Stimulated activated CD8-positive, alpha-beta memory T cell treated with anti-CD3 and anti-CD28 coated beads, Interleukin-15, amount 100 ng/mL, for 4 hours (primary cell): ENCODE measurements at places on chromosomes 3 and 15.

- no peak for DNase-seq
These were observed 42.0 kb downstream of the IFT57 start for GRCh38 chr3:108180194-108180593.

GRCh38 chr3:45139372-45140140 is 6.6 kb downstream of the CDCP1 start:
- DNase-seq = no peak

DNA sequence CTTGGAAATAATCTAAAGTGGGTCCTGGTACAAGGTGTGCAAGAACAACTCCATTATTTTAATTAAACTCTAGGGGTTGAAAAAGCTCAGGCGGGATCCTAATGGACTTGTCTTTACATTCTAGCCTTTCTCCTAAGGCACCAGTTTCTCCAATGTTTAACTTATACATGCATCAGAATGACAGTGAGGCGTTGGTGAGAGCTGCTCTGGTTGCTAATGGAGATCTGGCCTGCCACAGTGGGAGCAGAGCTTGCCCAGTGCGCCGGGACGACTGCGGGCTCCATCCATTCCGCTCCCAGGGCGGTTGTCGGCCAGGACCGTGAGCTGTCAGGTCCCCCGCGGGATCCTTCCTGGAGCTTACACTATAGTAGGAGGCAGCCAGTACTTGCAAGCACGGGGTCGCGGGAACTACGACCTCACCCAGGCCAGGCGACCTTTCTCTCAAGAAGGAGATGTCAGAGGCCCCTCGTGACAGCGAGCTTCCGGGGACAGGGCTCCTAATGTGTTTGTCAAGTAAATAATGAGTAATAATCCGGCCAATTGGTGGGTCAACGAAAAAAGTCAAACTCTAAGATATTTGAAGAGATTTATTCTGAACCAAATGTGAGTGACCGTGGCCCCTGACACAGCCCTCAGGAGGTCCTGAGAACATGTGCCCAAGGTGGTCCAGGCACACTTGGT is 991 bp upstream of the HIGD1A start:
- no peak for DNase-seq

GRCh38 chr3:127787571-127788365 is 34.5 kb downstream of the MGLL start:
- no peak for DNase-seq

DNA sequence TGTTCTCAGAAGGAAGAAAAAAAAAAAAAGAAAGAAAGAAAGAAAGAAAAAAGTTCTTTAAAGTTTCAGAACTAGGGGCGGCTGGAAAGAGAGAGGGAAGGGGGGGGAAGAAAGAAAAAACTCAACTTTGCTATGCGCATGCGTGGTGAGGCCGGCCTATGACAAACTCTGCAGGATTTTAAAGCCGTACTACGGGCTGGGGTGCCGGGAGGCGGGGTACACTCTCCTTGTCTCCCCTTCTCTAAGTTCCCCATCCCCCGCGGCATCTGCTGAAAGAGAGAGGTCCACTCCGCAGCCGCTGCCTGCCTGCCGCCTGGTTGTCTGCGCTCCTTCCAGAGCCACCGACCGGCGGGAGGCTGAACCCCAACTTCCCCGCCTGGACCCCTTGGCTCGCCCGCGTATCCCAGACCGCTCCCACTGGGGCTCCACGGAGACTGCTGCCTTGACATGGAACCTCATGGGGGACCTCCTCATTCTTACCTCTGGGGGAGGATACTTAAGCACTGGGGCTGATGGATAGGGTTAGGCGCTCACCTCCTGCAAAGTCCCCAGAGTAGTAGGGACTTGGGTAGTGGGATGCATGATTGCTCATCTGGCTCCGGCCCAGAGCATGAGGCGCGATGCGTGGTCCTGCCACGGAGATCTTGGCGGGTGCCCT is 1.4 kb upstream of the WNT5A start:
- DNase-seq = no peak

DNA sequence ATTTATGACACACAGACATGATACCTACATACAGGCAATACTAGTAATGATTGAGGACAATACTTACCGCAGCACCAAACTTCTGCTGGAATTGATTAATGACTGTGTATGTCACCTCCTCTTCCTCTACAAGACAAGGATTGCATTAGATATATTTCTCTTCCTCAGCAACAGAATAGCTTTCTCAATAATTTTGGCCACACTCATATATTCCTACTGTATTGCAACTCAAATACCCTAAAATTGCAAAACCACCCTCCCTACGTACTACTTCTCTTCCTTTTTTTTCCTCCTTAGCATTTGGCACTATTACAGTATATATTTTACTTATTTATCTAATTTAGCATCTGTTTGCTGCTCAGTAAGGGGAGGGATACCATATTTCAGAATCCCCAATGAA is 14.8 kb downstream of the EXD1 start:
- no peak for DNase-seq

DNA sequence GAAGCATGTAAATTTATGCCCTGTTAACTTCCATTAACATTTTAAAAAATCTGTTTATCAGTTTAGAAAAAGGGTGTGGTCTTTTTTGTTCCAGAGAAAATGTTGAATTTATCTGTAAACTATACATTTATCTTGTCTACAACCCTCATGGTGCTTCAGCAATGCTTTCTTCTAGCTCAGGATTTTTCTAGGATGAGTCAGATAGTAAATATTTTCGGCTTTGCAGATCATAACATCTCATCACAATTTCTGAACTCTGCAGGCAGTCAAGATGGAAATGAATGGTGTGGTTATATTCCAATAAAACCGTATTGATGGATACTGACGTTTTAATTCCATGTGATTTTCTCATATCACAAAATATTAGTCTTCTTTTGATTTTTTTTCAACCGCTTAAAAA is 70.5 kb upstream of the FOXB1 start:
- no peak for DNase-seq

GRCh38 chr3:98376631-98377030 is 13.8 kb upstream of the OR5K3 start:
- no peak for DNase-seq
